ENCODE measurements at places on chromosomes 1 and 21.

DNA sequence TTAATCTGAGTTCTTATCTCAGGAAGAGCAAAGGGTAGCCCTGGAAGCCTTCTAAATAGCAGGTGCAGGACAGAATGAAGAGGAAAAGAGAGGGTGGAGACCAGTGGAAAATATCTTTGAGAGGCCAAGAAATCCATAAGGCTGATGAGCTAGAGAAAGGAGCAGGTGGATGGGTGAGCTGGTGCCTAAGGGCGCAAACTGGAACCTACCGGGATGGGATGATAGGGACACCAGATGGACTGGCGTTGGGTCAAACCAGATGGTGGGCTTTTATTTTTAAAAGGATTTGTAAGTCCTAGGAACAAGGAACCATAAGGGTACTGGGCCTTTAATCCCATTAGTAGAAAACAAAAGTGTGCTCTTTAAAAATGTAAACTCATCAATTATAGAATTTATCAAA is 59.7 kb downstream of the RGL1 start:
- DNase-seq = no peak

- DNase-seq = no peak
These were observed 107.6 kb downstream of the CCDC185 start for GRCh38 chr1:223500560-223501425.

DNA sequence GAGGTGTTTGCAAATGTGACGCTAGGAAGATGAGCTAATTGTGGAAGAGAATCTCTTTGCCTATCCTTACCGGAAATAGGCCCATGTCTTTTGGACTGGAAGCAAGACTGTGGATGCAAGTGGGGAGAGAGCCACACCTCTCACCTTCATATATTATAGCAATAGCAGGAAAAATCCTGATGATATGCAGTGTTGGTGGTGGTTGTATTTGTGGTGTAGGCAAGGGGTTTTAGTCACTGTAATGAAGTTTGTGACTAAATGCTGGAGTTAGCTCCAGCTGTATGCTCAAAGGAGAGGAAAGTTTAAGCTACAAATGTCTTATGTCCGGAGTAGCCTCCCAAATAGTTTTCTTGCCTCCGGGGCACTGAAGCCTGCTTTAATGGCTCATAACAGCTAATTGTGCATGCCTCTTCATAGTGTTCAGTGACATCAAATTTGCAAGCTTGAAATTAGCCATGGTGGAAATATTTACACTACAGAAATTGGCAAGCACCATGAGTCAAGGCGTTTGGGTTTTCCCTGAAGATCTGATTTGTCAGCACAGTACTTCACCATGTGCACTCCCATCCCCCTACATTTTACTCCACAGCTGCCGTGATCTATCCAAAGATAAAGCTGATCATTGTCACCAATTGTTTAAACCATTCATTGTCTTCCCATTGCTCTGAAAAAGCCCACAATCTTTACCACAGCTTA is 102.6 kb upstream of the ZNF644 start:
- DNase-seq = no peak

- no peak for DNase-seq
These were observed 22.2 kb upstream of the ITPKB start for GRCh38 chr1:226761322-226761721.

DNA sequence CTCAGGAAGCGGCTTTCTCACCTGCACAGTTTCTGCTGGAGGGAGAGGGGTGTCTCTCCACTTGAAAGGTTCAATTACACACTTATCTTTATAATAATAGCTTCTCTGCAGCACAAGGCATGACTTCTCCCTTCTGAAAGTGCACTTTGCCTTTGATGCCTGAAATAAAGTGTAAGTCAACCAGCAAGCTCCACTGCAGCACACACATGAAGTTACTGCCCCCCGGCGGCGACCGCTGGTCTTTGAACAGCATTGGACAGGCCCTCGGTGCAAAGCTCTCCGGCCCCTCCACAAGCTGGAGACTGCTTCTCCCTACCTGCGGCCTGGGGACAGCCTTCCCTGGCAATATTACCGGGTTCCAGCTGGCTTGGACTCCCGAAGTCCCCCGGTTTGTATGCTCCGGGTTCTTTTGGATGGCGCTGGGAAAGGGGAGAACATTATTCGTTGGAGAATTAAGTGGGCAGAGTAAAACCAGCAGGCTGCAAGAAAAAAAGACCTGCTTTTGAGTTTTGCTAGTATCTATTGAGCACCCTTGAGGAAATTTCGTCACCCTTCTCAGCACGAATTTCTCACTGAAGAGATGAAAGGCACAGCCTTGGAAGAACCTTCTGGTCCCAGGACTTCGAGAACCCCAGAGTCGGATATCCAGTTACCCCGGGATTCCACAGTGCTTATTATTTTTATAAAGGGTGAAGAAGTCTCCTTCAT is 11.8 kb downstream of the RCAN1 start:
- peak; percentile 39 for DNase-seq

Measured in GM18507 (cell line).